Calu3 (cell line): ENCODE measurements at places on chromosomes 7 and 10.

- peaks cover 1% of the 10 kb centered on the region for H3K27me3 ChIP-seq
- H3K4me3 ChIP-seq: no peak overlapping the region
- H3K27ac ChIP-seq: no peak overlapping the region
- no peaks in the 10 kb centered on the region for H3K36me3 ChIP-seq
- H3K4me1 ChIP-seq: no peaks in the 10 kb centered on the region
These were observed 521.0 kb downstream of the SORCS1 start for GRCh38 chr10:106643473-106643872.

- H3K36me3 ChIP-seq: peaks cover 18% of the 10 kb centered on the region
- H3K4me3 ChIP-seq: no peak overlapping the region
- H3K4me1 ChIP-seq: no peaks in the 10 kb centered on the region
- no peaks in the 10 kb centered on the region for H3K27me3 ChIP-seq
- DNase-seq: no peak
These were observed 3.8 kb upstream of the DMTF1 start for GRCh38 chr7:87148332-87148955.

DNA sequence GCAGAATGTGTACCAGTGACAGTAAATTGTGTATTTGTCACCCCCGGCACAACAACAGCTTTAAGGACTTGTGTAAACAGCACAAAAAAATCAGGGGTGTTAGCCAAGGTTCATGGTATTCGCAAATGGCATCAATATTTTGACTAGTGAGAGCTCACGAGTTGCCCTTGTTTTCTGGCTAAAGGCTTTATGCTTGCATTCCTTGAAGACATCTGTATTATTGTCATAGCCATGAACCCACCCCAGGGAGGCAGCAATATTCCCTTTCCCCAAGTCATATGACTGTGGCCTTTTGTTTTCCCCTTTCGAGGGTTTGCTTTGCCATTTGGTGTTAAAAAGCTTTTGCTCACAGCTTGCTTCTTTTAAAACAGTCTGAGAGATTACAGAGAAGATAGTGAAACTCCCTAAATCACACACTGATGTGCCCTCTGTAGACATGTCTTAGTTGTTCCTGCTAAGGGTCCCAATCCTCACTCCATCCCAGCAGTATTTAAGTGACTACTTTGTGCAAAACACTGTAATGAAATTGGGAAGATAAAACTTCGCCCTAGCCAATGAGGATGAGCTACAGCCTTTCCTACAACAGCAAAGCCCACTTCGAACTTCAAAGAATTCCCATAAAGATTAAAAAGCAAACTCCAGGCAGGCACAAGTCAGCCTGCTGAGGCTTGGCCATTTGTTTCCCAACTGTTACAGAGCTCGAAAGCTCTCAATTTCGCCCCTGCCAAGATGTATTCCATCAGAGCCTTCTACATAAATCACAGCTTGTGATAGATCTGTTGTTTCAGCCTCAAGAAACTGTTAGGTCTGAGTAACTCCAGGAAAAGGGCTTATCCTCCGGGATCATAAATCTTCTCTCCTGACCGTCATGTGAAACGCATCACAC, 172.3 kb downstream of the ADAM12 start:
- H3K27me3 ChIP-seq: peaks cover 26% of the 10 kb centered on the region
- H3K27ac ChIP-seq: no peak overlapping the region
- H3K4me3 ChIP-seq: no peak overlapping the region
- no peak for DNase-seq

DNA sequence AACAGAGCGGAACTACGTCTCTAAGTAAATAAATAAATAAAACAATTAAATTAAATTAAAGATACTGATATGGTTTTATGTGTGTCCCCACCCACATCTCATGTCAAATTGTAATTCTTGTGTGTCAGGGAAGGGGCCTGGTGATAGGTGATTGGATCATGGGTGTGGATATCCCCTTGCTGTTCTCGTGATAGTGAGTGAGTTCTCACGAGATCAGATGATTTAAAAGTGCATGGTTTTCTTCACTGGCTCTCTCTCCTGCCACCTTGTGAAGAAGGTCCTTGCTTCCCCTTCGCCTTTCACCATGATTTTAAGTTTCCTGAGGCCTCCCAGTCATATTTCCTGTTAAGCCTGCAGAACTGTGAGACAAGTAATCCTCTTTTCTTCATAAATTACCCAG, 29.0 kb upstream of the OGDHL start:
- no peaks in the 10 kb centered on the region for H3K4me1 ChIP-seq
- no peak overlapping the region for H3K4me3 ChIP-seq
- no peaks in the 10 kb centered on the region for H3K36me3 ChIP-seq

DNA sequence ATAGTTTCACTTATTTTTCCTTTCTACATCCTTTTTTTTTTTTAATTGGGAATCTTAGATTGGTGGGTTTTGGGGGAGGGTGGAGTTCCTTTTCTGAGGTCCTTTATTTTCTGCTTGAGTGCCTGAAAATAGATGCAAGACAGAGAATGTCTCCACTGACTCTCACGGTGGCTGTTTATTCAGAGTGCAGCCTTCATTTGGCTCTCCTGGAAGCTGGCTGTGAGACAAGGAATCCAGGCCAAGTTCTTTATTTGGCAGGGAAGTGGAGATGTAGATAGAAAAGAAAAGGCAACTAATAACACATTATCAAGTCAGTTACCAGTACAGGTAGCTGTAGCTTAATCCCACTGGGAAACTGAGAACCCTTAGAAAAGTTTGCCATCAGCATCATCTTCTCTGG, 118.6 kb downstream of the CNTNAP2 start:
- no peak for DNase-seq
- H3K36me3 ChIP-seq: no peaks in the 10 kb centered on the region
- H3K4me3 ChIP-seq: no peak overlapping the region
- no peak overlapping the region for H3K27ac ChIP-seq
- no peaks in the 10 kb centered on the region for H3K4me1 ChIP-seq

GRCh38 chr10:22436526-22436892, 91.2 kb downstream of the SPAG6 start:
- no peaks in the 10 kb centered on the region for H3K27me3 ChIP-seq
- H3K27ac ChIP-seq: no peak overlapping the region
- DNase-seq: no peak
- peak overlapping the region; percentile 88 for H3K4me3 ChIP-seq
- peaks cover 23% of the 10 kb centered on the region for H3K36me3 ChIP-seq

DNA sequence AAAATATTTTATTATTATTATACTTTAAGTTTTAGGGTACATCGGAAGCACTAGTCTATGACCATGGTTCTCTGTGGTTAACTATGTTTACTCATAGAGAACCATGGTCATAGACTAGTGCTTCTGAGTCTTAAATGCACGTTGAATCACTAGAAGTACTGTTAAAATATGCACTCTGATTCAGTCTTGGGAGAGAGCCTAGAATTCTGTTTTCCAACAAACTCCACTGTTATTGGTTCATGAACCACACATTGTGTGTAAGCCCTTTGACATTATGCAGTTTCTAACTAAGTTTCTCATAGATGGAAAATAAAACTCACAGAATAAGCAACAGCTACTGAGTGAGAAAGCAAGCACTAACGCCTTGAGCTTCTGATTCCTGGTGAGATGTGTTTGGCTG, 1120.6 kb downstream of the SORCS1 start:
- no peaks in the 10 kb centered on the region for H3K36me3 ChIP-seq
- DNase-seq: no peak
- H3K27ac ChIP-seq: no peak overlapping the region
- no peak overlapping the region for H3K4me3 ChIP-seq
- H3K4me1 ChIP-seq: no peaks in the 10 kb centered on the region

GRCh38 chr7:39826166-39826565, 123.9 kb upstream of the CDK13 start:
- no peak for DNase-seq
- H3K4me3 ChIP-seq: no peak overlapping the region
- peaks cover 41% of the 10 kb centered on the region for H3K27me3 ChIP-seq
- H3K4me1 ChIP-seq: no peaks in the 10 kb centered on the region

DNA sequence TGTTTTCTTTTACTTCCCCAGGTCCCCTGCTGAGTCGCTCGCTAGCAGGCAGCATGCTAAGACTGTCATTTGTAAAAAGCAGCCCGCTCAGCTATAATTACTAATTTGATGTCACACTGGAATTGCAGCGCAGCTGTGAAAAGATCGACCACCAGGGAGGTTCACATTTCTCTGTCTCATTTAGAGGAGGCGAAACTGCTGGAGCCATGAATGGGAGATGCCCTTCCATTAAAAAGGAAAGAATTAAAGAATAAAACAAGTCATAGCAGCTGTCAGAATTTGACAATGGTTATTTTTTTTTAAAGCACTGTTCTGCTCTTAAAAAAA, 153.5 kb downstream of the PIP4K2A start:
- no peaks in the 10 kb centered on the region for H3K27me3 ChIP-seq
- peaks cover 5% of the 10 kb centered on the region for H3K36me3 ChIP-seq
- no peak for DNase-seq
- no peak overlapping the region for H3K27ac ChIP-seq
- no peak overlapping the region for H3K4me3 ChIP-seq
- no peaks in the 10 kb centered on the region for H3K4me1 ChIP-seq
